Hematopoietic multipotent progenitor cell treated with erythropoietin and hydrocortisone succinate and interleukin-3 and kit ligand, for 4 days (in vitro differentiated cells): ENCODE measurements at places on chromosomes 6 and 20.
A peak's percentile ranks its signal among the peaks of the same experiment; 100 is the strongest.

DNA sequence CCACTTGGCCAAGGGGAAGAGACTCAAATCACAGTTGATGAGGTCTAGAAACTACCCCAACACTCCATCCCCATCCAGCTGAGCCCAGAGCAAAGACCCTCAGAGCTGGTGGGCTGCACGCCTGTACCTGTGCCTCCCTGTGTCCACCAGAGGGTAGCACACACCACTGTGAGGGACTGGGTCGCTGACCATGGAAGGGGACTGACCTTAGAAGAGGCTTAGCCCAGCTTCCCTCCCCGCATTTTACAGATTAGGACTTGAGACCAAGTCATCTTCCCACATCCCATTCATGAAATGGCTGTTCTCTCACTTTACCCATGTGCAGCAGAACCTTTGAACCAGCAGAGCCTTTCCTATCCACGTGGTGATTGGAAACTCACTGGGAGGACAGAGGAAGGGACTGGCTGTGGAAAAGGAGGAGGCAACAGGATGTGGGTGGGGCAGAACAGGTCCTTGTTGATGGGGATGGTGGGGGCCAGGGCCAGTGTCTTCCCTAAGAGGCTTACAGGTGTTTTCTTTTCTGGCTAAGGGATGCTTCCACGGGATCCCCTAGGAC is 44.3 kb downstream of the CPXM1 start:
- DNase-seq = peak; percentile 49

- no peak for DNase-seq
Observed at GRCh38 chr20:58449681-58450221, 60.7 kb downstream of the VAPB start.

DNA sequence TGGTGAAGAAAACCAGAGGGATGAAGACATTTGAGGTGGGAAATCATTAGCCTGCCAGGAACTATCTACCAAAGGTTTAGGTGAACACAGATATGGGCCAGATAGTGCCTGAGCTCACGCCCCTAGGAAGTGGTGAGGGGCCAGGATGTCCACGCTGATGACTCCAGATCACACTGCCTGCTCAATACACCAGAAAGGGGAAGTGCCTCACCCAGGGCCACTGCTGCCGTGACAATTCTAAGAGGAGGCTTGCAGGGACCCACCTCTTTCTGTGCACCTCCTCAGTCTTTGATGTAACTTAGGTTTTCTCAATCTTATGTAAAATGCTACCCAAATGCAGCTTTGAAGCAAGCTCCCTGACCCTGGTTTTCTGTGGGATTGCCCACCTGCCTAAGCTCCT is 5.4 kb upstream of the RAB44 start:
- peak; percentile 90 for DNase-seq

- DNase-seq = no peak
Observed at GRCh38 chr6:137901454-137901853, 34.4 kb downstream of the TNFAIP3 start.

GRCh38 chr6:111357705-111358104 is 125.3 kb downstream of the REV3L start:
- peak; percentile 8 for DNase-seq

- peak; percentile 98 for DNase-seq
Observed at GRCh38 chr6:30682143-30683117, 4.0 kb downstream of the PPP1R18 start.

- no peak for DNase-seq
Observed at GRCh38 chr6:7786214-7786661, 60.3 kb downstream of the BMP6 start.

GRCh38 chr20:58895448-58896180 is 43.1 kb downstream of the GNAS start:
- no peak for DNase-seq

DNA sequence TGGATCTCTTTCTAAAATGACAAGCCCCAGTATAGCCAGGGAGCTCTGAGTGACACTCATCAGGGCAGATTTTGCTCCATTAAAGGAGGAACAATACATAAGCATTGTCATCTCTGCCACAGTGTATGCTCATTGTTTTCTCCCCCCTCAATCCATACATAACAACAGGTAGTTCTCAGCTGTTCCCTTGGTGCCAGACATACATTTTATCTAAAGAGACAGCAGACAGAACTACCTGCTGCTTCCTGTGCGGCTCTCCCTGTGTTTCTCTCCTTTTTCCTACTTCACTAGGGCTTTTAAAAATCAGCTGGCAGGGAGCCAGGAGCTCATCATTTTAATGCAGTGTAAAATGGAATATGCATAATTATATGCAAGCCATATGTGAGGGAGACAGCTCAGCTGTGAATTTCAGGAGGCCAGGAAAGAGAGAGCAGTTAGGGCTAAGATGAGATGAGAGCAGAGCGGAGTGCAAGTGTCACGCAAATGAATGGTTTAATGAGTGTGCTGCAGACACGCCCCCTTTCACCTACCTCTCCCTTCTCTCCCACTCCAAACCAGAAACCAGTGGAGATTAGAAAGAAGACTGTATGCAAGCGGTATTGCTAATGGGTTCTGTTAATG is 96.0 kb downstream of the SOBP start:
- DNase-seq = no peak

- peak; percentile 46 for DNase-seq
Observed at GRCh38 chr6:167907837-167908681, 81.3 kb downstream of the AFDN start.

DNA sequence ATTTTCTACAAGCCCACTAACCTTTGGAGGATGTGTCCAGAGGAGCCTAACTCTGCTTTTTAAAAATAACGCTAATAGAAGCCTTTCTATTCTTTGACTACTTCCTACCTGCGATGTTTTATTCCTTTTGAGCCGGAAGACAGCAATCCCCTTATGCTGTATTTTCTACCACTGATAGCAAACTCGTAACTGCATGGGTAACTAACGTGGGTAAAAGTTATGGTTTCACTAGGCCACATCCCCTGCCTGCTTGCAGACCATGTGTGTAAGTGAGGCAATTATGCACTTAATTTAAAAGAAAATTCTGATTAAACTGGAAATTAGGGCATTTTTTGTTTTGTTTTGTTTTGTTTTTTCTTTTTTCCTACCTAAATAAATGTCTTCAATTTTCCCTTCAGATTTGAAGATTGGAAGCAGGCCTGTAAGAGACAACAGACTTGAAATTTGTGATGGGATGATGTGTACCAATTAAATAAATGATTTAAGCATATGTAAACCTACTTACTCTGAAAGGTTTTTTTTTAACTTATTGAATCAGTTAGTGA is 931 bp downstream of the UFL1 start:
- DNase-seq = peak; percentile 61

- no peak for DNase-seq
Observed at GRCh38 chr6:54441020-54441419, 132.8 kb downstream of the TINAG start.

GRCh38 chr6:125102411-125102810 is 51.2 kb upstream of the TPD52L1 start:
- DNase-seq = no peak

- DNase-seq = no peak
Observed at GRCh38 chr20:22576273-22576672, 8.1 kb downstream of the FOXA2 start.

- no peak for DNase-seq
Observed at GRCh38 chr6:35718375-35718736, 18.5 kb upstream of the ARMC12 start.

- peak; percentile 5 for DNase-seq
Observed at GRCh38 chr6:54217018-54217417, 91.2 kb upstream of the TINAG start.

- DNase-seq = no peak
Observed at GRCh38 chr20:41166201-41167117, 29.1 kb downstream of the PLCG1 start.

DNA sequence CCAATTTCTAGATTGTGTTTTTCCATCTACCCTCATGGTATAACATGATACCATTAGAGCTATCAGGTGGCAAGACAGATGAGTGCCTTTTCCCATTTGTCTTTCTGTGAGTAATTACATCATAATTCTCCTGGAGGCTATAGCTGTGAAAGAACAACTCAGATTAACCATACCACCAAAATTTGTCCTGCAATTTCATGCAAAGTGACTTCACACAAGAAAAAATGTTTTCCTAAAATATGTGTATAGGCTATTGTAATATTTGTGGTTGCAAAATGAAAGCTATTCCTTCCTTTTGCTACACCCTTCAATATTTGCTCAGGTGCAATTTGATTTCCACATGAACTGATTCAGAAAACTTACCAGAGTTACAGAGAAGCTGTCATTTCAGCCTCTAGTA is 547.7 kb upstream of the ID4 start:
- DNase-seq = no peak

DNA sequence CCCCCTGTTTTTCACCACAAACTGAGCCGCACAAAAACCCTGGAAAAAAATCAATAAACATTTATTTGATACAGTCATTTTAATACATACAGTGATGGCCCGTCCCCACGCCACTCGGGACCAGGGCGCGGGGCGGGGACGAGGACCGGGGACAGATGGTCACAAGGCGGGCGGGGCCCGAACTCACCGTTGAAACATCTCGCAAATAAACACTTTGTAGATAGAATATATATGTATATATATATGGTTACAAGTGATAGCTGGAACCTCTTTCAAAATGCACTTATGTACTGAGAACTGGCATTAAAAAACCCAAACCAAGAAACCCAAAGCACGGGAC is 418 bp upstream of the UCKL1 start:
- no peak for DNase-seq

GRCh38 chr6:75437421-75437891 is 56.1 kb downstream of the FILIP1 start:
- DNase-seq = no peak

DNA sequence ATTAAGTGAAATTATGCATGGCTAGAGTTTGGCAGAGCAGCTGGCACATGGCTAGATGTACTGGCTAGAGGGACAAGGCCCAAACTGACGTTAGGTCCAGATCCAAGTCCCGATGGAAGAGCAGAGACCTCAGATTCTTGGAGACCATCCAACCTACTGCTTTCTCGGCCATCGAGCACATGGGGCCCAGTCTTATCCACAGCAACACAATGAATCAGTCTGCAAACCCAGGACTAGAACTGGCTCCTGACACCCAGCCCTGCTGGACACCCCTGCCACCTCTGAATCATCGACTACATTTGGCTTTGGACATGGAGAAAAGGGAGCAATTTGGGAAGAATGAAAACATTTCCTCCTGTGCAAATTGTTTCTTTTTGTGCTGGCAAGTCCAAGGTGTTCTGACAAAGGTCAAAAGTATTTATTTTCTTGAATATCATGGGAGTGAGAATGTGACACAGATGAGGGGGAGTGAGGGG is 23.9 kb upstream of the YWHAB start:
- no peak for DNase-seq

- no peak for DNase-seq
Observed at GRCh38 chr6:132804251-132804650, 5.8 kb upstream of the SLC18B1 start.

GRCh38 chr6:586553-586952 is 70.3 kb downstream of the HUS1B start:
- DNase-seq = no peak

GRCh38 chr20:47781632-47782031 is 3.6 kb downstream of the SULF2 start:
- DNase-seq = no peak

DNA sequence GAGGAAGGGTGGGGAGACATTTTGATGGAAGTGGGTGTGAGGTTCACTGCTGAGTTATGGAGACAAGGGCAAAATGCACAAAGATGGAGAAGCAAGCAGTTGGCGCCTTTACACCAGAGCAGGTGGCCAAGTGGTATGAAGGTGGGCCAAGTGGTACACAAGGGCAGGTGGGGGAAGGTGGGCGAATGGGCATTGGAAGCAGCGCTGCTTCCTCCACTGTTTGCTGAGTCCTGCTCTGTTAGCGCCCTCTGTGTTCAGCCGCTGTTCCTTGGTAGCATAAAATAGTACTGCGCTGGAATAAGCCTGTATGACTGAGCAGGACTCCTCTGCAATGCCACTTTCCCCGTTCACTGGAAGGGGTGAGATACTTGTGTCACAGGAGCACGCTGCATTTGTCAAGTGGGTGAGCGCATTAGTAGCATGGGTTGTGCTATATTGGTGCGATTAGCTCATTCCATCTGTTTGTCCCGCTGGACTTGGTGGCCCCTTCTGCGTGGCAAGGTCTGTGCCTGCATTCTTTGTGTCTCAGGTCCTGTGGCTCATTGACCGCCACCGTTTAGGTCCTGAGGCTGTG is 116.4 kb downstream of the TOX2 start:
- DNase-seq = no peak

DNA sequence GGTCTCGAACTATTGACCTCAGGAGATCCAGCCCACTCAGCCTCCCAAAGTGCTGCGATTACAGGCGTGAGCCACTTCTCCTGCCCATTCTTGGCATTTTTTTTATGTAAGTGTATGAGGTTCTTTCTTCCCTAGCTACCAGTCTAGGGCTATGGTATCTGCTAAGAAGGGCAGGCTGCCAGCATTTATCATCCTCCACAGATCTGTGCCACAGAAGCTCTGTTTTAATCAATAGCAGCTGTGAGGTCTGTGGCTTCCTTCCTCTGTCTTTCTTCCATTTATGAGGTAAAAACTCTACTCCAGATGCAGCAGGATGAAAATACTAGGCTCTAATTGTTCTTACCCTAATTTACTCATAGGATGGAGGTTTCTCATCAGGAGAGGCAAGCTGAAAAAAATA is 1382.4 kb upstream of the ADGRB3 start:
- peak; percentile 53 for DNase-seq

- no peak for DNase-seq
Observed at GRCh38 chr20:22582386-22582963, 1.9 kb downstream of the FOXA2 start.

DNA sequence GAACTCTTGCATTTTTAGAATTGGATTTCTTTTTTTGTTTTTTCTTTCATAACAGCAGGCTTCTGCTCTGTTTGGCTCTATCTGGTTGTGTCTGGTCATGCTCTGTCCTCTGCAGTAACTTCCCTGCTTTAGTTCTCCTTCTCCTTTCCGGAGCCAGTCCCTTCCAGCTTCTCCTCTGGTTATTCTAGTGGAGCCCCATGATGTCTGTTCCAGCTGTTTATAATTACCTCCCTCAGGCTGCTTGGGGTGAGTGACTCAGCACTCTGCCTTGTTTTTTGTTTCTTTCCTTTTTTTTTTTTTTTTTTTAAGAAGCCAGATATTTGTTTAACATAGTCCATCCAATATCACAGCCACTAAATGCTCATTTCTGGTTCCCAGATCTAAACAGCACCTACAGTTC is 409.6 kb downstream of the MAFB start:
- DNase-seq = peak; percentile 3

GRCh38 chr6:38039502-38039901 is 220.0 kb downstream of the ZFAND3 start:
- no peak for DNase-seq

DNA sequence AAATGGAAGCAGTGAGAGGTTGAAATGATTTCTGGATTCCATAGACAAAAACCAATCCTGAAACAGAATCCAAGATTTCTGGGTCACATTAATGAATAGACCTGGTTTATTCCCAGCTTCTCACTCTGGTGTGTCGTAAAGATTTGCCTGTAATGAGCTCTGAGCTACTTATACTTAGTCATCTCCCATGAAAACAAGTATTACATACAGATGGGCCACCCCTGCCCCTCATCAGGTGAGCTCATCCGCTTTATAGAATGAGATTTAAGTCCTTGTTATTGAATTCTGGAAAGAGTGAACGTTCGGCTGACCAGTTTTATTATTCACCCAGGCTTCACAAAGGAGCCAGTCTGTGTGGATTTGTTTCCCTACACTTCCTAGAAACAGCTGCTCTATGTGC is 47.1 kb upstream of the TMEM181 start:
- DNase-seq = no peak
